ENCODE measurements at places on chromosomes 12 and 14. TPM values are rescaled to one million over a fixed set of nuclear protein-coding genes. Genes with fewer than 3 reads are reported as not detected.

DNA sequence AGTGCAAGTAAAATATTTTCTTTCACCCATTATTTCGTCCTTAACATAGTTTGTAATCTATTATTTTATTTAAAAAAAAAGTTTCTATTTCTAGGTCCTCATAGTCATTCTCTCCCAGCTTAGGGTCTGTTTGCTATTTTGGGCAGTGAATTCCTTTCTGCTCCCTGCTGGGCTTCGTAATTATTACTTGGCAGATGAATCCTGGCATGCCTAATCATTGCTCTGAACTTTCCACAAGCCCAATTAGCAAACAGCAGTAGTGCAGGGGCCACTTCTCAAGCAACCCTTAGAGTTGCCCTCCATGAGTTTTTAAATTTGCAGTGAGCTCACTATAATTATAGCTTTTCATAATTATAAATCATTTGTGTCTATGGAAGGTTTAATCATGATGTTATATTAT lies 1378.3 kb upstream of the SEL1L start:
- DNase-seq: no peak

GRCh38 chr14:93959239-93960107 lies 16.9 kb downstream of the ASB2 start:
- DNase-seq: peak; percentile 70

- no peak for DNase-seq
Observed at GRCh38 chr12:227286-227915, 13.4 kb upstream of the SLC6A12 start.

- DNase-seq: no peak
Observed at GRCh38 chr12:47602325-47602724, 103.5 kb downstream of the RPAP3 start.

DNA sequence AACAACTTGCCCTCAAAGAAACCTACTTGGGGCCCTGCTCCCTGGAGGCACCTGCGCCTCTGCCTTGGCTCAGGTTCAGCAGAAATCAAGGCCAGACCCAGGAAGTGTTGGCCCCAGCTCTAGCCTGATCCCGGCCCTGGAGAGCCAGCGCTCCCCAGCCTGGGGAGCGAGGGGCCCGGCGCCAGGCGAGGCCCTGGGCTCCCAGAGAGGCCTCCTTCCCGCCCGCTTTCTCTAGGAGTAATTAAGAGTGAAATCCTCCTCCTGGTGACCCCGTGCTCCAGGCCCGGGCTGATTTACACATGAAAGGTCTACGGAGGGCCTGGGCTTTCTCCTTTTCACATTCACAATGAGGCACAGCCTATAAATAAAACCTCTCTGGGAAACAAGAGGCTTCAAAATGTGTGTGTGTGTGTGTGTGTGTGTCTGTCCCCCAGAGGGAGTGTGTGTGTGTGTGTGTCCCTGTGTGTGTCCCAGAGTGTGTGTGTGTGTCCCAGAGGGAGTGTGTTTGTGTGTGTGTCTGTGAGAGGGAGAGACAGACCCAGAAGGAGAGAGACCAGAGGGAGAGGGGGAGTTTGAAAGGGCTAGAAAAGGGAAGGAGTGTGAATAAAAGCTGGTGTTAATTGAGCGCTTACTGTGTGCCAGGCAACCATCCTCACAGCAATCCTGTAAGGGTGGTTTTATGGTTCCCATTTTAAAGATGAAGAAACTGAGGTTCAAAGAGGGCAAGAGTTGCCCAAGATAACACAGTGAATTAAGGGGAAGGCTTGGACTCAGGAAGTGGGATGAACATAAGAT lies 23.8 kb upstream of the COX6A1 start:
- peak; percentile 58 for DNase-seq

Gene KCNMB4
- total RNA-seq: 3.8 TPM

DNA sequence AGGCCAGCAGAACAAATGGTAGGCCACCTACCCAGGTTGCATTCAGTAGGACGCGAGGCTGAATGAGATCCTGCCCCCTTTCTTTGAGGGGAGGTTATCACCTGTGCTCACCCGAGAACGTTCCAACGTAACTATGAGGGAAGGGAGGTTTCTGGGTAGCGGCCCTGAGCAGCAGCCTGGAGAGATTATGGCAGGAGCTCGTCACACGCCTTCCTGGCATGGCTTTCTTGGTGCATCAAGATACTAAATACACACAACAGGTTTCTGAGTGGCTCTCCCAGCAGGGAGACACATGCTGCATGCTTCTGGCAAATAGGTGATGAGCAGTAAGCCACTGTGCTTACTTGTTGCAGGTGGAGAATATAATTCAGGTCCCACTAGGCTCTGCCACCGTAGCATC lies 147.7 kb downstream of the CALM1 start:
- no peak for DNase-seq

DNA sequence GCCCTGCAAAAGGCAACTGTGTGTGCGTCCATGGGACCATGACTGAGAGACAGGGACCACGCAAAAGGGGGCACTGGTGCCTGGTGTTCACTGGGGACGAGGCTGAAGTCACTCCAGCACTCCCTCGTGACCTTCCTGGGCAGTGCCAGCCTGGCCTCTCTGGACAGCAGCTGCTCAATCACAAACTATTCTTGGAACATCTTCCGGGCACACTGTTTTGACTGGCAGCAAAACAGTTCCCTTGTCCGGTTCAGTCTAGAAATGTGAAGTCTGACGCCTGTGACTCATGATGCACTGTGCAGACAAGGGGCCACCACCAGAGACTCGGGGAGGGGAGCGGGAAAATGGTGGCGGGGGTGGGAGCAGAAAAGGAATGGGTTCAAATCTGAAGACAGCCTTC lies 20.8 kb downstream of the SNRNP35 start:
- DNase-seq: peak; percentile 79

DNA sequence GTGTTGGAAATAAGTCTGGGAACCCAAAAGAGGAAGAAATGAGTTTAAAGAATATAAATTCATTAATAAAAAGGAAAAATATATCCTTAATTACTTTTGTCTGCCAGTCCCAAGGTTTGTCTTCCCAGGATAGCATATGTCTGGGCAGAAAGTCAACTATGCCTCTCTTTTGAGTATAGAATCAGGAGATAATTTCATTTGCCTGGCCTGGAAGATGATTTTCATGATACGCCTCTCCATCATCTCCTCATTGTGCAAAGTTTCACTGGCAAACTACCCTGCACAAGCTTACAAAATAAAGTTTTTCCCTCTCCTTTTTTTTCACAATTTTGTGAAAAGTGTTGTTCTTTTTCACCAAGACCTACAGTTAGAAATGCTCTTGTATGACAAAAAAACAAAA lies 340.8 kb downstream of the EGLN3 start:
- DNase-seq: no peak

DNA sequence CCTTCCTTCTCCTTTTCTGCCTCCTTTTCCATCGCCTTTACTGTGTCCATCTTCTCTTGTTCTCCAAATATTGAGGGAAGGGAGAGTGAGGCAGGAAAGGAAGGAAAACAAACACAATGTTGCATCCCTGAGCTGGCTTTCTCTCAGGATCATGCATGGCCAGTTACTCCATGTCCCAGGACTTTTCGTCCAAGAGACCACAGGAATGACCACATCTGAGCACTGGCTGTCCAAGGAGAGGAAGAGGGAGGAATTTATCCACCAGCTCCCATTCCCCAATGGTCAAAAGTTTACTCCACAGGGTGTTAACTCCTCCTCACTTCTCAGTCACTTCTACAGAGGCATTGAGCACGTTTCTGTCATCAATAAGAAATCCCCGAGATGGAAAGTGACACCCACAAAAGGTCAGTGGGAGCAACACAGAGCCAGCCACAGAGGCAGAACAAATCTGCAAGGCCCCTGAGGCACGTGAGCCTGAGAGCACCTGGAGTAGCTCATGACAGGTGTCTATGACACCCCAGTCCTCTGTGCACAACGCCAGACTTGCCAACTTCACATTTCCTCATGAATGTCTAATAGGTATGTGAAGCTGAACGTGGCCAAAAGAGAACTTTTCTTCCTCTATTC lies 177.3 kb upstream of the NUDT4 start:
- no peak for DNase-seq

- DNase-seq: no peak
Observed at GRCh38 chr14:104546591-104547309, 32.8 kb upstream of the C14orf180 start.
